Muscle of back (tissue), 13 donors: ENCODE measurements at places on chromosomes 12 and 14.

DNA sequence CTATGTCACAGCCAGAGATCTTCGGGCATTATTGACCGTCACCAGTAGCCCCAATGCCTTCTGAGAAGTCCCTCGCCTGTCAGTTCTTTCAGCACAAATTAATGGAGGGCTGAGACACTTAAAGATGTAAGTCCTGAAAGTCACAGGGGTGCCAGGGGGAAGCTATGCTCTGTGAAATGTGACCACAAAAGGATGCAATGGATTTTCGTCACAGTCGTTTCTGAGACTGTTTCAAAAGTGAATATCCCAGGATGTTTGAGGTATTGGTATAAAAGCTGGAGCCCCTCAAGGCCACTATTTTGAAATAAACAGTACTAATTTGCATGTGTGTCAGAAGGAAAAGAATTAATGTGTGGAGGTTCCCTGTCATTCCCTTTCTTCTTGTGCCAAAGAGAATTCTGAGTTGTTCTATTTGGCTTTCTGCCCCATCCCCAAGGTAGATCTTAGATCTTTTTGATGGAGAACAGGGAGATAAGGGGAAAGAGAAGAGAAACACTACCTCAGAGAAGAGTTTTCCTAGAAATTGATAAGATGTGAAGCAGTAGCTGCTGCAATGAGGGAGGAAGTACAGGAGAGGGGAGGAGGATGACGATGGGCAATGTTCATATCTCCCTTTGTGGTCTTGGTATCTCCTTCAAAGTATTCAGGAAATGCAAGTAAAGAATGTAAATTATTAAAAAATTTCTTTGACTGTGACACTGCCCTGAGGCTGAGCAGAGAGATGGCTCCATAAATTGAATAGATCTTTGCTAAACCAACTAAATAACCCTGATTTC is 101.8 kb upstream of the NAP1L1 start:
- DNase-seq, result no peak

DNA sequence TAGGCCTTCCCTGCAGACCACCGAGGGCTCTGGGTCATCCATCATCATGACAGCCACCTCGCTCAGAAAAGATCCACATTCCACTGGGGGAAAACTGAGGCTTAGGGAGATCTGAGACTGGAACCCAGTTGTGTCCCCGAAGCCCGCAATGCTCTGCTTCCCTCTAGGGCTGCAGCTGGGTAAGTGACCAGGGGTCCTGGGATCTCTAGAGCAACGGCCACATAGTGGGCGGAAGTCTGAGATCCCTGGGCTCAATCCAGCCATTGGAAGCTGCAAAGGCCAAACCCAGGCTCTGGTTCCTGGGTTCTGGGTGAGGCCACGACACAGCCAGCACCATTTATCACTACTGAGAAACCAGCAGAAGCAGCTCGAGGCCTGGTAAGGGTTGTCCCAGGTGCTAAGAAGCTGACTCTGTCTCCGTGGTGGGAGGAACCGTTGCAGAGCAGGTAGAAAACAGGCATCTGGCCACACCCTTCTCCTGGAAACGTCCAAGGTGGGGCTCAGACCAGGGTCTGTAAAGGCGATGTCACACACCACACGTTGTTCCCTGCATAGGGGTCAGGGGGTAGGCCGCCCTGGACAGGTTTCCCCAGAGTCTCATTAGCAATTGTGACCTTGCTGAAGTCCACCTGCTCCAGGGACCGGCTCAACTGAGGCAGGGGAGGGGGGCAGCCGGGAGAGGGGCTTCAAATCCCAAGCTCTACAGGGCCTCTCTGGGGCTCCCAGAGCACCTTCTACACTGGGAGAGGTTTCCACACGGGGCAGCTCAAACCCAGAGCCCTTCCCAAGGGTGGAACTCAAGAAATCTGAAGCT is 38.6 kb downstream of the BCL11B start:
- DNase-seq, result no peak

- DNase-seq, result no peak
Measured at GRCh38 chr12:84701041-84701440, 211.6 kb downstream of the SLC6A15 start.

- DNase-seq, result no peak
Measured at GRCh38 chr14:66330916-66331315, 155.3 kb upstream of the CCDC196 start.

DNA sequence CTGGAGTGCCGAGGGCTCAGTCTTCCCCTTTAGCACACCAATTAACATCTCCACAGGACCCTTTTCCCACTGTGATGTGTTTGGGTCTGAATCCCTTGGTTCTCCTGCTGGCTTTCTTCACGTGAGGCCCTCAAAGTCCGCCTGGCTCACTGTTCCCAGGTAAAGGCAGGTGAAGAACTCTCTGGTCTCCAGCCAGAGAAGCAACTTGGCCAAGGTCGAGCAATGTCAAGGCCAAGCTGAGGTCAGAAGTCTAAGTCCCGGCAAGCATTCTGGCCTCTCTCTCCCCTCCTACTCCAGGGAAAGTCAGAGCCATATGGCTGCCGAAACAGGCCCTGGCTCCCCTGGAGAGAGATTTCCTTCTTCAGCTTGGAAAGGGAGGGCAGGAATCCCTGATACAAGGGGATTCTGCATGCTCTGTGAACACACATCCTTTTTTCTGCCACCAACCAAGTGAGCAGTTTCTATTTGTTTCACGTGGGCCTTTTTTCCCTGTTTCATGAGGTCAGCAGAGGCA is 61.4 kb upstream of the ESRRB start:
- no peak for DNase-seq

DNA sequence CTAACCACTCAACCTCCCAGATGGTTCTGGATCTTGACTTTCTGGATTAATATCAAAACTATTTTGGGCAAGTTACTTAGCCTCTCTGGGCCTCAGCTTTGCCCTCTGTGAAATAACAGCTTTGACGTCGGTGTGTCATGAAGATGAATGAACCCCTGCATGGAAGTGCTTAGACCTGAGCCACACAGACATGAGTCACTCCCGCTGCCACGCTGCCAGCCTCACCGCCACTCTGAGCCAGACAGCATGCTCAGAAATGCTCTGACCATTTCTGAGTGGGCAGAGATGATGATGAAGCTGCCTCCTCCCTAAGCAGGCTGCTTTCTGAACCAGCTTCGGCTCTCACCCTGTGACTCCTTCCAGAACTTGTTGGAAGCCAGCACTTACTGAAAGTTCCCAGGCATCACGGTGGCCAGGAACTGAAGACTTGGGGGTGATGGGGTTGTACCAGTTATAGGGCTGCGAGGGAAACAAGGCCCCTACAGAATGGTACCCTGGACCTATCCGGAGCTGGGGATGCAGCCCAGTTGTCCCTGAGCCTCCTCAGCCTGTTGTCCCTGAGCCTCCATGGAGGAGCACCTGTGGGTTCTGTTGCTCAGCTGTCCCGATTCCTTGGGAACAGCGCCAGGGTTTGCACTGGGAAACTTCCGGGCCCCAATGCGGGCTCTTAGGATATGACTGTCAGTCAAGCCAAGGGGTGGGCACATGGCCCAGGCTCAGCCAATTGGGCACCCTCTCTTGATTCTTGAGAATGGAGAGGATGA is 2.0 kb upstream of the CCDC197 start:
- no peak for DNase-seq

- DNase-seq, result no peak
Measured at GRCh38 chr12:9221483-9221882, 13.3 kb upstream of the PZP start.

- no peak for DNase-seq
Measured at GRCh38 chr14:68696721-68697495, 96.0 kb downstream of the ZFP36L1 start.

DNA sequence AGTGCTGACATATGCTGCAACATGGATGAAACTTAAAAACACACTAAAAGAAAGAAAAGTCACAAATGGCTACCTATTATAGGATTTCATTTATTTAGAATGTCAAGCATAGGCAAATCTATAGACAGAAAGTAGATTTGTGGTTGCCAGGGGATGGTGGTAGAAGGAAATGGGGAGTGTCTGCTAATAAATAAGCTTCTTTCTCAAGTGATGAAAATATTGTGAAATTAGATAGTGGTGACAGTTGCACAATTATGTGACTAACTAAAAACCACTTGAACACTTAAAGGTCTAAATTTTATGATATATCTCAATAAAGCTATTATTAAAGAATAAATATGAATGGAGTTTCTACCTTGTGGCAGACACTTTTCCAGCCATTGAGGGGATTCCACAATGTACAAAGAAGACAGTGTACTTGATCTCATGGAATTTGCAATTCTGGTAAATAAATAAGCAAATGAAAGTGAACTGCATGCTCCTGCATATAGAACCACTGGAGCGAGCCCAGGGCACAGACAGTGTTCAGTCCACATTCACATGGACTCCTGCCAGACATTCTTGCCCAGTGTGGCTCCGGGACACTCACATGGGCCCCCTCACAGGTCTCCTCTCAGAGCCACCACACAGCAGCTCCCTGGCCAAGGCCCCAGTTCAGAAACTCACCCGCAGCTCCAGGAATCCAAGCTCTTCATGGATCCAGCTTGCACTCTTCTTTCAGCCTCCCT is 107.1 kb upstream of the ARID2 start:
- DNase-seq, result no peak

DNA sequence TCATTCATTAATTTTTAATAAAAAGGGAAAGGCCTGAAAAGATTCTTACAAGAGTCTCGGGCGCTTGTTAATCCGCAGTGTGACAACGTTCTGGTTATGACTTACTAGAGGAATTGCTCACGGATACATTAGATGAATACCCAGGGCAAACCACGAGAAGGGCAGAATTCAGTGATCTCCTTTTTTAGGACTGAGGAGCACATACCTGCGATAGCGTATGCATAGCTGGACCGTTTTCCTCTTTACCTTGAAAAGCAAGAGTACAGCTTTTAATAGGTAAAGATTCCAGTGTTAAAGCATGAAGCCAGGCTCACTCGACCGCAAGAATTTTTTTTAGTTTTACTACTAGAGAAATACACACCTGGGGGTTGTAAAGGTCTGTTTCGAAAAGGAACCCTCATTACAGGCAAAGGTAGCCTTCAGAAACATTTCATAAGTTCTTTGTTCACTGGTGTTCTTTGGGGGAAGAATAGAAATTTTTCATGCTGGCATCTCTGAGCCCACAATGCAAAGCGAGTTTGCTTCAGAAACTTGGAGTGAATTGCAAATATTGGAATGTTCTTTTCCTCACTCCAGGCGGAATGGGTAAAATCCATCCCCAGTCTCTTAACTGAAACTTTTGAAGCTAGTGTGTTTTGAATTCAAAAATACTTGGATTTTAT is 953 bp downstream of the MAPK1IP1L start:
- no peak for DNase-seq

DNA sequence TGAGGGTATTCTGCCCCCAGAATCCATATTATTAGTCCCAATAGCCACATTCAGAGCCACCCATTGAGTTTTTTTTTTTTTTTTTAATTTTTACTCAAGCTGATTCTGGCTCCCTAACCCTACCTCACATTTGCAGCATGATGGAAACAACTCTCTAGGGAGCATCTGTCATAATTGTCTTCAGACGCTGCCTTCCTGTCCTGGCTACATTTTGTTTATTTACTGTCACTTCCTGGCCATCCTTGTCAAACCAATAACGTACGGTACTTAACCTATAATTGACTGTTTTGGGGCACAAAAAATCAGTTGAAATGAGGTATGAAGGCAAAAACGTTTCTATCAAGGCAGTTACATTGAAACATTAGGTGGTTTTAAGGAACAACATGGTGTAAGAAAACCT is 2.1 kb downstream of the GLIPR1 start:
- DNase-seq, result no peak

DNA sequence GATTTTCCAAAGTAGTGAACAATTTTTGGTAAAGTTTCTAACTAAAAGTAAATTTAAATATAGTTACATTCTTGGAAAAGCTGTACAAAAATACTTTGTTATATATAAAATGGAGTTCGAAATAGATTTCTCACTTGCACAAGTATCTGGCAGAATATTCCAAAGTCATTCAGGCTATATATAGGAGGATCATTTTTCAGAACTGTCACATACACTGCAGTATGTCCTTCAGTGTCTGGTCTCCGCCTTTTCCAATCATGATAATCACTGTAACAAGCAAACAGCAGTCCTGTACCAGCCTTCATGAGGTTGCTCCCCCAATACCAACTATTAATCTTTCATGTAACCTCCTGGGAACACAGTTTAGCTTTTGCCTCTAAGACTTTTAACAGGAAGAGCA is 18.6 kb downstream of the TBK1 start:
- no peak for DNase-seq

DNA sequence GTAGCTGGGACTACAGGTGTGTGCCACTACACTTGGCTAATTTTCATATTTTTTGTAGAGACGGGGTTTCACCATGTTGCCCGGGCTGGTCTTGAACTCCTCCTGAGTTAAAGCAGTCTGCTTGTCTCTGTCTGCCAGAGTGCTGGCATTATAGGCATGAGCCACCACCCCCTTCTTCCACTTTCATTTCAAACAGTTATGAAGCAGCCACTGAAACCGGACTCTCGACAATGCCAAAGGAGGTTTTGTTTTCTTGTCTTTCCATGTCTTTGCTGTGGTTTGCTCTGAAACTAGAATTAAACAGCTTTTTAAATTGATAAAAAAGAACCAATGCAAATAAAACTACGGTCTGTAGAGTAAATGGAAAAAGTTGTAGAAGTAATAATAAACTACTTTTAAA is 30.4 kb downstream of the RAP1B start:
- DNase-seq, result no peak

DNA sequence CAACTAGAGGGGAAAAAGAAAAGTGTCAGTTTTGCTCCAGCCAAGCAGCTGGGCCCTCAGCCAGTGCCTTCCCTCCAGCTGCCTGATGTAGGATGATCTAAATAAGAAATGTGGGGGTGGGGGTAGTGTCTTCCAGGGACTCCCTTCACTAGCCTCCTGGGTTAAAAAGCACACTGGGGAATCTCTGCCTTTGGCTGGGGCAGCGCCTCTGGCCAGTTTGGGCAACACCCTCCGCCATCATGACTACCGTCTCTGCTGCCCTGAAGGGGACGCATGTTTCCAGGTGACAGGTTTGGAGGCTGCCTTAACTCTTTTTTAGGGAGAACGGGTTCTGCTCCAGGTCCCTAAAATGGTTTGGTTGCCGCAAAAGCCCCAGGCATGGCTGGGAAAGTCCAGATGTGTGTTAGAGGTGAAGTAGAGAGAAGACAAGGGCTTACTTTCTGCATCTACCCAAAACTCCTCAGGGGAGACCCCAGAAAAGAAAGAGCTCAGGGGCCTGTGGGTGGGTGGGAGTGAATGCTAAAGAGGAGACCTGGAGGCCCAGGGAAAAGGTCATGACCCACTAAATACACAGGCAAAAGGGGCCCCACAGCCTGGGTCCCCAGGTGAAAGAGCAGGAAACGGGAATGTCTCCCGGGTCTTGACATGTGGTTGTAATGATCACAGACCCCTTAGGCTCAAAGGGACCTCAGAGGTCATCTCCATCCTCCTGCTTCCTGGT is 132.8 kb upstream of the CCND2 start:
- peak; percentile 82 for DNase-seq

GRCh38 chr14:97379091-97379531 is 581.9 kb downstream of the VRK1 start:
- no peak for DNase-seq

- no peak for DNase-seq
Measured at GRCh38 chr12:20731274-20731673, 36.1 kb downstream of the SLCO1C1 start.

DNA sequence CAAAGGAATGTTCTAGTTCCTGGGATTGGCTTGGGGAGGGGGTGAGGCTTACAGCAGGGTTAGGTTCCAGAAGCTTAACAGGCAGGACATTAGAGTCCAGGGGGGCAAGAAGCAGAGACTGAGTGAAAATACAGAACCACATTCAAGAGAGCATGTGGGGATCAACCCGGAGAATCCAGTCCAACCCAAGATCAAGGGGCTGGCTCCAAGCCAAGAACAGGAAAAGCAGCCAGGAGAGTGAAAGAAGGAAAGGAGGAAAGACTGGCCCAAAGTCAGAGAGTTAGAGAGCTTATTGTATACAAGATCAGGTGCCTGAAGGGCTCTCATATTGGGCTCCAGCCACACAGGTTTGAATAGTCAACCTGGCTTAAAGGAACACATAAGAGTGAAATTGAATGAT is 190.3 kb upstream of the CDKN3 start:
- no peak for DNase-seq
